GM18507 (cell line): ENCODE measurements at places on chromosomes 11 and 22.

GRCh38 chr11:81497202-81497804 lies 1236.4 kb downstream of the FAM181B start:
- DNase-seq: peak; percentile 1

GRCh38 chr11:61295596-61295926 lies 445 bp upstream of the VWCE start:
- no peak for DNase-seq

DNA sequence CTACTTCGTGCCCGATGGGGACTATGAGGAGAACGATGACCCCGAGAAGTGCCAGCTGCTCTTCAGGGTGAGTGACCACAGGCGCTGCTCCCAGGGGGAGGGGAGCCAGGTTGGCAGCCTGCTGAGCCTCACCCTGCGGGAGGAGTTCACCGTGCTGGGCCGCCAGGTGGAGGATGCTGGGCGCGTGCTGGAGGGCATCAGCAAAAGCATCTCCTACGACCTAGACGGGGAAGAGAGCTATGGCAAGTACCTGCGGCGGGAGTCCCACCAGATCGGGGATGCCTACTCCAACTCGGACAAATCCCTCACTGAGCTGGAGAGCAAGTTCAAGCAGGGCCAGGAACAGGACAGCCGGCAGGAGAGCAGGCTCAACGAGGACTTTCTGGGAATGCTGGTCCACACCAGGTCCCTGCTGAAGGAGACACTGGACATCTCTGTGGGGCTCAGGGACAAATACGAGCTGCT lies 751 bp downstream of the FIBIN start:
- DNase-seq: no peak

DNA sequence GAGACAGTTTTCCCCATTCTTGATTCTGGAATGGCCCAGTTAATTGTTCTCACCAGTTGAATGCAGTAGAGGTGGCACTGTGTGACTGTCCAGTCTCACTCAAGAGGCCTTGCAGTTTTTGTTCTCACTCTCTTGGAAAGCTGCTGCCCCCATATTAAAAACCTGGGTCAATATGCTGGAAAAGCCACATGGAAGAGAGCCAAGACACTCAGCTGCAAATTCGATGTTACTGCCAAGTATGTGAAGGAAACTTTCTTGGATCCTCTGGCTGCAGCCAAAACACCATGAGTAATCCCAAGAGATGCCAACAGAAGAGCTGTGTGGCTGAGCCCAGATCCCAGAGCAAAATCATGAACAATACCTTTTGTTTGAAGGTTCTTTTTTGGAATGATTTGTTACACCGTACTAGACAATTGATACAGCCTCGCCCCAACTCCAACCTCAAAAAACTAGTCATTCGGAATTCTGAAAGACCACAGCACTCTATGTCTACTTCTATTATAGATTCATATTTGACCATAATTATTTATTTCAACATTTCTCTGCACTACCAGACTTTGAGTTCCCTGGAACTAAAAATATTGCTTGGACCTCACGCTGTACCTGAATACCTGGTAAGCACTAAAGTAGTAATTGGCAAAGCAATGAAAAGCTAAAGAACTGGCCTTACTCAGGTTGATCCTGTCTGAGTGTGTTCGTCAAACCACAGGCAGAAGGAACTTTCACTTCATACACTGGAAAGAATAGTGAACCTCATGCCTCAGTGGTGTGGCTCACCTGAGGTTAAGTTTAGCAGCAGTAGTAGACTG lies 378.8 kb downstream of the ETS1 start:
- no peak for DNase-seq

- no peak for DNase-seq
These were observed 70.1 kb upstream of the LINC01488 start for GRCh38 chr11:69411257-69411924.

- no peak for DNase-seq
These were observed 24.1 kb downstream of the OR10D3 start for GRCh38 chr11:124207102-124207792.
